T-cell (primary cell): ENCODE measurements at places on chromosomes 16 and 17.

- no peak for DNase-seq
Observed at GRCh38 chr16:84418056-84418849, 49.9 kb downstream of the ATP2C2 start.

GRCh38 chr16:82735186-82735585 is 108.4 kb downstream of the CDH13 start:
- no peak for DNase-seq

GRCh38 chr17:1298606-1299005 is 19.1 kb downstream of the TRARG1 start:
- peak; percentile 49 for DNase-seq

DNA sequence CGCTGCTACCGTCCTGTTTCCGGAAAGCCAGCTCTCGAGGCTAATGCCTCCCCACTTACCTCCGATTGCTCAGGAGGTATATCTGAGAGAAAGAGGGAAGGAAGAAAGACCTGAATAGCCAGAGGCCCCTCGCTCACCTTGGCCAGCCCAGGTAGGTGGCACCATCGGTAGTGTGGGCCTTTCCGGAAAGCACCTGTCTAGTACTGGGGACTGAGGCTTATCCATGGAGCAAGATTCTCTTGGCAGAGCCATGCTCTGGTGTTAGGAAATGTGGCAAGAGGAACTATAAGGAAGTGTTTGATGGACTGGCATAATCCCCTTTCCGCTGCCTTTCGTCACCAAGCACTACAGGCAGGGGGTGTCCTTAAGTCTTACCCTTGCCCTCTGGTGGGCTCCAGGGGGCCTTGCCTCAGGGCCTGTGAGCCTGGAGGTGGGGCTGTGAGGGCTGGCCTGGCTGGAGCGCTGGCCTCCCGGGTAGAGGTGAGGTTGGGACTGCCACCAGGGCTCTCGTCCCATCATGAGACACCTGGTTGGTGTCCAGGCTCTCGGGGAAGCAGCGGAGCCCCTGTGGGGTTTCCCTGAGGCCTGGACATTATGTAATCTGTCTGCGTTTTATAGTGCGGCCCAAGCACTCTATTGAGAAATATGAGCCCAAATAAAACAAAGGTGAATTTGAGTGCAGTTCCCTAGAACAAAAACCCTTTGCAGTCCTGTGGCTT is 2.9 kb downstream of the CMIP start:
- DNase-seq = no peak

DNA sequence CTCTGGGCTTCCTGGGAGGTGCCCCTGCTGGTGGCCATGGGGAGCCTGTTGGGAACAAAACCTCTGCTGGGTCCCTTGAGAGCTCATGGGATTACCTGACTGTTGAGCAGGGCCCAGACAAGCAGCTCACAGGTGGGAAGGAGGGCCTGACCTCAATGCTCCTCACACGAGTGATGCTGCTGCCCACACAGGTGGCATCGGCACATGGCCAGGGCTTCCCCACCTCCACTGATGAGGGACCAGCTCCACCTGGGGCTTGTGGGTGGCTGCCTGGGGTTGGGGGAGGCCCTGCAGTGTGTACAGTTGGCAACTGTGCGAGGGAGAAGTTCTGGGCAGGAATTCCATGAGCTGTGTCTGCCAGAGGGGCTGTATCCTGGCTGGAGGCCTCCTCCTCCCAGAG is 87.8 kb upstream of the NLRP1 start:
- no peak for DNase-seq
